SK-N-SH treated with all-trans-retinoic acid at 6 μM for 48 hours (cell line): ENCODE measurements at places on chromosomes 7 and 10.

- ATAC-seq, result no peak
Observed at GRCh38 chr10:120950051-120950561, 98.9 kb downstream of the WDR11 start.

DNA sequence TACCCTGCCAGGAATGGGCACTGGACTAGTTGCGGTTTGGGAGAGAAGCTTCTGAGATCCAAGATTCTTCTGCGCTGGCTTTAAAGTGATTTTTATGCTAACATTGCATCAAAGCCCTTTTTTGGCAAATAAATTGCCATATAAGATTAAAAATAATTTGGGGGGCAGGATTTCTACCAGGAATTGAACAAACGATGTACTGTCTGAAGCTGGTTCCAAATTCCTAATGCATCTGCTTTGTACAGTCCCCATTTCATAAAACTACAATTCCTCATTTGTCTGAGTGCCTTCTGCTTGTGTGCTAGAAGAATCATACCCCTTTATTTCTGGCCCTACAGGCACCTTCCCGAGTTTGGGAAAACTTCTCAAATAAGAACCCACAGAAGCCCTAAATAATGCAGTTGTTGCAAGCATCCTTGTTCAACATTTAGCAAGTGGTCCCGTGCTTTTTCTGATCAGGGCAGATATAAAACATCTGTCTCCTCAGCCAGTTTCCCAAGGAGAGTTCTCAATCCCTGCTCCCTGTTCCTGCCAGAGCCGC lies 349.7 kb downstream of the PTEN start:
- no peak for ATAC-seq

- ATAC-seq, result no peak
Observed at GRCh38 chr7:155972247-155972646, 160.0 kb upstream of the SHH start.

- no peak for ATAC-seq
Observed at GRCh38 chr7:7164591-7164990, 17.8 kb upstream of the C1GALT1 start.

- no peak for ATAC-seq
Observed at GRCh38 chr10:117653170-117653515, 110.6 kb downstream of the EMX2 start.

- ATAC-seq, result peak; percentile 79
Observed at GRCh38 chr10:74213571-74214162, 62.6 kb downstream of the ADK start.

DNA sequence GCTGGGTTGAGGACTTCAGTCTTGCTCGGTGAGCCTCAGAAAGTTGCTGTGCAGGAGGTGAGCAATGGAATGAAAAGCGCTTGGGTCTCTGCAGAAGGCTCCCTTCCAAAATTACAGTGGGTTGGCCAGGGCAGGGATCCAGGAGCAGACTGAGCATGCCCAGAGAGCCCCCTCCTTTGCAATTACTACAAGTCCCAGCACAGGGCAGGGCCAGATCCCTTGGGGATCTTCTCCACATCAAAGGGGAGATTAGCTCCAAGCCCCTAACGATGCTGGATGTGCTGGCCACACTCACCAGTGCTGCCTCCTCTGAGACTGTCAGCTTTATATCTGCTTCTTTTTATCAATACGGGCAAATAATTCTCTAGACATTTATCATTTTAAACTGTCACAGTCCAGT lies 337.5 kb downstream of the RPS24 start:
- ATAC-seq, result no peak

DNA sequence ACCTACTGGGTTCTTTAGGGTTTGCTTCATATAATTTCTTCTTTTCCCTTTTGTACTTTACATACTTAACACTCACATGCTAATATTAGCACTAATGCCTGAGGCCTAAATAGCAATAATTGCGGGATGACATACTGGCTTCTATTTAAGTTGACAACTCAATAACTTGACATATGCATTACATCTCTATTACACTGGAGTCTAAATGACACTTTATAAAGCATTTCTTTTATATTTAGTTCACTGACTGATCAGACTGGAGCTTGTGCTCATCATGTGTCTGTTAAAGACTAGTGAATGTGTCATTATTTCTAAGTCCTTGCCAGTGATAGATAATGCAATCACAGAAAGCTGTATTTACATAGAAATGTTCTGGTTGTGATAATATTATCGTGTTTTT lies 472.1 kb upstream of the SEMA3A start:
- no peak for ATAC-seq

- ATAC-seq, result no peak
Observed at GRCh38 chr10:28291881-28292297, 11.0 kb downstream of the MPP7 start.

DNA sequence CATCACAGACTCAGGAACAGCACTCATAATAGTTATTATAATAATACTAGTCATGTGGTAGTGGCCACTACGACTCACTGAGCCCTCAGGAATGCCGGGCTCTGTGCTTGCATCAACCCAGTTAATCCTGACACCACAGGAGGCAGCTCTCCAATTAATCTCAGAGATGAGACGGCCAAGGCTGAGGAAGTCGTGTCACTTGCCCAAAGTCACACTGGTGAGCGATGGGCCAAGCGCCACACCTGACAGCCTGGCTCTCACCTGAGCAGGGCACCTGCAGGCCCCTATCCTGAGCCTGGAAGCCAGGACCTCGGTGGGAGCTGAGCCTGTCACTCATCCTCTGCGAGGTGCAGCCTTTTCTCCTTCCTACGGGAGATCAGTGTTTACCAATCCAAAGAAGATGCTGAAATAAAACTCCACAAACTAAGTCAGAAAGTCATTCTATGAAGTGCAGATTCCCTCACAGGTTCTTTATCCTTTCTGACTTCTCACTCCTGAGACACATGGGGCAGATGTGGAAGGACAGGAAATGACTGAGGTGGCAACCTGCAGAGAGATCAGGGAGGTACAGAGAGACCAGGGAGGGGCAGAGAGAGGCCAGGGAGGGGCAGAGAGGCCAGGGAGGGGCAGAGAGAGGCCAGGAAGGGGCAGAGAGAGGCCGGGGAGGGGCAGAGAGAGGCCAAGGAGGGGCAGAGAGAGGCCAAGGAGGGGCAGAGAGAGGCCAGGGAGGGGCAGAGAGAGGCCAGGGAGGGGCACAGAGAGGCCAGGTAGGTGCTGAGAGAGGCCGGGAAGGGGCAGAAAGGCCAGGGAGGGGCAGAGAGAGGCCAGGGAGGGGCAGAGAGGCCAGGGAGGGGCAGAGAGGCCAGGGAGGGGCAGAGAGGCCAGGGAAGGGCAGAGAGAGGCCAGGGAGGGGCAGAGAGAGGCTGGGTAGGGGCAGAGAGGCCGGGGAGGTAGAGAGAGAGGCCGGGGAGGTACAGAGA lies 38.5 kb downstream of the VIPR2 start:
- ATAC-seq, result no peak

DNA sequence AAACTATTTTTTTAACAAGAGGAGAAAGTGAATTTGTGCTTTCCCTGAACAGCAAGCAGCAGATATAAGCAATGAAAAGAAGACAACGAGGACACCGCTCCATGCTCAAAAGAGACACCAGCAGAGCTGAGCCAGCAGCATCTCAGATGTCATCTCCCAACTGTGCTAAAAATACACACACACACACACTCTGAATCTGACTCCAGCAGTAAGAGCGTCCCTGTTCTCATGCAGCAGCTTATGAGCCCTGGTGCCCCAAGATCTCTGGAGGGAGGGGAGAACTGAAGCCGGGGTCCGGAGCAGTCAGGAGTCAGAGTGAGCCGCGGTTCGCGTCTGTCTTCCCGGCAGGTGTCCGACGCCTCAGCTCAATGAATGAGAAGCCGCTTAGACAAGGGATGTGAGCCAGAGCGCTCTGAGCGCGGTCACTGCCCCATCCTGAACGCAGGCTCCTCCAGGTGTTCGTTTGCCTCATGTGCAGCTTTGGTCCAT lies 49.2 kb downstream of the SVIL start:
- no peak for ATAC-seq

GRCh38 chr10:124975977-124976514 lies 34.1 kb downstream of the ZRANB1 start:
- ATAC-seq, result no peak

GRCh38 chr10:52215745-52216361 lies 98.2 kb upstream of the DKK1 start:
- peak; percentile 89 for ATAC-seq
